Mononuclear cell (primary cell): ENCODE measurements at places on chromosomes 7 and 10. TPM values are rescaled to one million over a fixed set of nuclear protein-coding genes. Genes with fewer than 3 reads are reported as not detected.

GPER1 gene
- total RNA-seq, result 0.42 TPM

NKX1-2 gene
- total RNA-seq, result not detected

ANKRD22 gene
- total RNA-seq, result 0.31 TPM

ZPBP gene
- total RNA-seq, result not detected

CH25H gene
- total RNA-seq, result 0.63 TPM

SPDYE9 gene
- not detected for total RNA-seq

FAM20C gene
- 15.3 TPM for total RNA-seq

AMZ1 gene
- 0.63 TPM for total RNA-seq

ZNF239 gene
- 0.31 TPM for total RNA-seq

NODAL gene
- total RNA-seq, result not detected

MACROH2A2 gene
- total RNA-seq, result 1.2 TPM

FAM24B gene
- total RNA-seq, result 6.9 TPM

CCAR1 gene
- 72.1 TPM for total RNA-seq

UBE2D1 gene
- total RNA-seq, result 64.3 TPM
